ENCODE measurements at places on chromosomes 3 and 15.

DNA sequence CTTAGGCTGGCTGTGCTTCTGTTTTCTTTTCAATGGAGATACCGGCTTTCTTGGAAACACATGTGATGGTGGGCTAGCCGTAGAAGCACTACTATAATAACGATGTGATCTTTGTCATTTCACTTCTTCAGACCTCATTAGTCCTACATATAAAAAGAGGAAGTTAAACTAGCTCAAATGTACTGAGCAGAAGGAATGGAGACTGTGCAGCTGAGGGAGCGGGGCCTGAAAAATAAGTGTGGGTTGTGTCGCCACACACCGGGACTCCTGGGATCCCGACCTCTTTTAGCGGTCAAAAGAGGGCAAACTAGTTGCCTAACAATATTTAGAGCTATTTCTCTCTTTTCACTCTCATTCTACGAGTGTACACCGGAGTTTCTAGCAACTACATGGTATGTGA is 1.0 kb upstream of the RNF7 start:
- DNase-seq = peak; percentile 57

GRCh38 chr3:197424674-197425484 is 126.5 kb upstream of the DLG1 start:
- DNase-seq = no peak

DNA sequence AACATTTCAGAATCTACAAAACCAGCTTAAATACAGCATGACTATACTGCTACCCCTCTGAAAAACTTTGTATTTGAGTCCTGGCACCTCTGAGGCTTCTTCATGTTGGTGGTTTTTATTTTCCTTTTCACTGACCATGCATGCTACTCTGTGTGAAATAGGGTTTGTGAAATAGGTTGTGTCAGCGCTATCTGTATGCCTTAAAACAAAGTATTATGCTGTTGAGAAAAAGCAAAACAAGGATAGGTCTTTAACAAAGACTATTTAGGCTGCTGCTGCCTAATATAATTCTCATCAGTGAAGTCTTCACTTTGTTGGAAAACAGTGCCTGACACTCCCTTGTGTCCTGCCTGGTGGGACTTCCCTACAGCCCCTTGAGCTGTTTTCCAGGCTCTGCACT is 28.7 kb upstream of the TRAK1 start:
- DNase-seq = no peak

GRCh38 chr3:140467104-140467577 is 210.7 kb upstream of the TRIM42 start:
- DNase-seq = no peak

DNA sequence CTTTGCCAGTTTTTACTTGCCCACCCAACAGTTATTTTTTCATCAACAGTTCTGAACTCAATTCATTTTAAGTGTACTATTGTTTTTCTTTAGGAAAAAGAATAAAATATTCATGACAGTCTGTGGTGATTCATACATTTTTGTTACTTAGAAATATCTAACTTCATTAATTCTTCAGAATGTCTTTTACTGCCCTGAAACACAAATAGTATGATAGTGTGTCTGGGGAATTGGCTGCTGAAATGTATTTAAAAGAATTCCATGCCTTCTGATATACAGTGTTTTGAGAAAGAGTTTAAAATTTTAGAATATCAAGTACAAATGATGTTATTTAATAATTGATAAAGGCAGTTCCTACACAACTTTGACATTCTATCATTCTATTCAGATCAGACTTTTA is 854.1 kb downstream of the NAALADL2 start:
- no peak for DNase-seq

DNA sequence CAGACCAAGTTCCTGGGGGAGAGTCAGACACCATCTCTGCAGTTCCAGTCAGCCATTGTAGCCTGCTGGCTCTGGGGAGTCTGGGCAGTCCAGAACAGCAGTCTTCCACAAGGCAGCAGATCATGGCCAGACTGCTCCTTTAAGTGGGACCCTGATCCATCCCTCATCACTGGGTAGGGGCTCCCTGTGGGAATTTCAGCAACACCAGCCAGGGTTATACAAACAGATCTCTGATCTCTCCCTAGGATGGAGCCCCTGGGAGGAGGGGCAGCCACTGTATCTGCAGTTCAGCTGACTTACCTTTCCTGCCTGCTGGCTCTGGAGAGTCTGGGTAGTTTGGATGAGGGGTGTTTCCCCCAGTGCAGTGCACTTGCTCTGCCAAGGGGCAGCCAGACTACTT is 42.1 kb upstream of the UNC13C start:
- no peak for DNase-seq

- no peak for DNase-seq
Measured at GRCh38 chr3:174958671-174959328, 99.7 kb downstream of the NAALADL2 start.

GRCh38 chr15:37698679-37699078 is 235.8 kb upstream of the TMCO5A start:
- no peak for DNase-seq

Data from inflammatory macrophage (primary cell).